Iris pigment epithelial cell (primary cell): ENCODE measurements at places on chromosomes 5 and 9.
A peak's percentile ranks its signal among the peaks of the same experiment; 100 is the strongest.

DNA sequence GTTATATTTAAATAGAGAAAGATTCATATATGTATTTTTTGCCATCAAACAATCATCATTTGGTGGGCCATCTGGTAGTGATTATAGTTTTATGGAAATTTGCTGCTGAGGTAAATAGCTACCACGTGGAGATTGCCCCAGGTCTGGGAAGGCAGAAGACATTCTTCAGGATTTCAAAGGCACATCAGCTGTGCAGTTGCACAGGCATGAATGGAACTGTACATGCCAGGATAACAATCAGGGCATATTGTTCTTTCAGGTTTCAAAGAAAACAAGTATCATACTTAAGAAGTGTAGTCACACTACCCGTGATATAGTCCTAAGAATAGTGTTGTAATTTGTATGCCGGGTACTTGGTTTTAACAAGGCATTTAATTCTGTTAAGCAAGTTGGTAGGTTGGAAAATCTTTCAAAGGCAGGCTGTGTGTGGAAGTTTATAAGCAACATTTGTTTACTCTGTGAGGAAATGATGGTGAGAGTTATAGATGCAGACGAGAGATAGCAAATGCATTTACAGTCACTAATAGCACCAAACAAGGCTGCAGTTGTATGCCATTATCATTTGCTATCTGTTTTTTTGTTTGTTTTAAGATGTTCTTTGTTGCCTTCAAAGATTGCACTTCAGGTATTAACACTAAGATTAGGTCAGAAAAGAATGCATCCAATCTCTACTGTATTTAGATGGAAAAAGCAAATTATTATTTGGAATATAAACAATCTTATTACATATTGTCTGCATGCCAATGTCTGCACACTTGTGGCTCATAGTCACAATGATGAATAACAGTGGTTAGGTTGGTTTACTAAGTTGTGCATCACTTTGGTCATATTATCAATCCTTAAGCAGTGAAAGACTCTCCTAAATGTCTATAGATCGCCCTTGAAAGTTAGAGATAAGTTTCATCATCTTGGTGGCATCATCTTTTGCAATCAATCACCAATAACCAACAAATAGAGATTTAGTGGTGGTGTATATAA is 55.3 kb downstream of the RPS23 start:
- DNase-seq, result peak; percentile 29

DNA sequence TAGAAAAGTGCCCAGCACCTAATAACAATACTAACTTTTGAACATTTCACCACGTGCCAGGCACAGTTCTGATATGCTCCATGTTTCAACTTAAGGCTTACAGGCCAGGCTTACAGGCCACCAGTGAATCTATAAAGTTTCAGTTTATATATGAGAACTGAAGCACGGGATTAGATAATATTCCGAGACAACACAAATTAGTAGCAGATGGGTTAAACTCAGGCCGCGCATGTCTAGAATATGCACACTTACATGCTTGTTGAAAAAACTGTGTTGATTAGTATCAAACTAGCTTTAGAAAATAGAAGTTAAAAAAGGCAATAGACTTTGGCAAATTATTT is 587.9 kb downstream of the MTRR start:
- no peak for DNase-seq

DNA sequence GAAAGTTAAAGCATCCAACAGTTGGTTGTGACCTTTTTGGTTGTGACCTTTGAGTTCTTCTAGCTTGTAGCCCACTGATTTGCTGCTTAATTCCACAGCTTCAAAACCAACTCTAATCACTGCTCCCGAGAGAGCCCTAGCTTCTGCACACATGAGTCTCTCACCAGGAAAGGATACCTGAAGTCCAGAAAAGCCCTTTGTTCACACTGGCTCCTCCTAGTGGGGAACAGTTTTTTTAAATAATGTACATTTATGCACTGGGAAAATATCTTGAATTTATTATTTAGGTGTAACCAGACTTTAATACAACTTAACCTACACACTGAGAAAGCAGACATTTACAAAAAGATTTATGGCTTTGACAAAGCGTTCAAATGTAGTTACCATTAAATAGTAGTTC is 120.2 kb upstream of the CCDC152 start:
- no peak for DNase-seq

- DNase-seq, result no peak
Measured at GRCh38 chr5:97543166-97543565, 360.1 kb upstream of the RIOK2 start.

GRCh38 chr9:83327323-83327722 is 210.9 kb downstream of the FRMD3 start:
- no peak for DNase-seq

DNA sequence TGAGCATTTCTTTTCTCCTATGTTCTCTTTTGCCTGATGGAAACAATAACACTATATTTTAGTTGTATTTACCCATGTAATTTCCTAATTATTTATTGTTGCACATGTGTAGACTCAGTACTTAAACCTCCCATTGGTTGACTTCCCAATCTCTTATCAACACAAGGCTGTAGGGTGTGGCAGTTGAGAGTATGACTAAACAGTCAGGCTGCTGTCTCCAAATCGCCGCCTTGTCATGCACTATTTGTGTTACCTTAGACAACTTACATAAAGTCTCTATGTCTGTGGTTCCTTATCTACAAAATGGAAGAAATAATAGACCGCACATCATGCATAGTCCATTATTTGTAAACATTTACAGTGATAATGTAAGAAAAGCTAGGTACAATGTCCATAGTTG is 68.9 kb upstream of the EFNA5 start:
- DNase-seq, result peak; percentile 7

DNA sequence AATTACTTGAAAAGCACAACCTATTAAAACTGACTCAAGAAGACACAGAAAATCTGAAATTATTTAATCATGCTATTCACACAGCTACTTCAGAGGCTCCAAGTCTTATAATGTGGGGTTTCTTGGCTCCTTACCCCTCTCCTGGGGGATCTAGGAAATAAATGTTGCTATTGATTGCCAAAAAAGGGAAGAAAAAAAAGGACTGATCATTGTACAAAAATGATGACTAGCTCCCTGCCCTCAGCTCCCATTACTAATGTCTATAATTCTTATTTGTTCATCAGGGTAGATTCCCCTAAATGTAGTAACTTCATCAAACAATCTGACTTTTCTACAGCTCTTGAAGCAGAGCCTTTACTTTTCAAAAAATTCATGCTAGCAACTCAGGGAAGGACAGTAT is 3.3 kb upstream of the SMC5 start:
- peak; percentile 28 for DNase-seq

- peak; percentile 24 for DNase-seq
Measured at GRCh38 chr5:108141676-108142075, 240.2 kb downstream of the FBXL17 start.

DNA sequence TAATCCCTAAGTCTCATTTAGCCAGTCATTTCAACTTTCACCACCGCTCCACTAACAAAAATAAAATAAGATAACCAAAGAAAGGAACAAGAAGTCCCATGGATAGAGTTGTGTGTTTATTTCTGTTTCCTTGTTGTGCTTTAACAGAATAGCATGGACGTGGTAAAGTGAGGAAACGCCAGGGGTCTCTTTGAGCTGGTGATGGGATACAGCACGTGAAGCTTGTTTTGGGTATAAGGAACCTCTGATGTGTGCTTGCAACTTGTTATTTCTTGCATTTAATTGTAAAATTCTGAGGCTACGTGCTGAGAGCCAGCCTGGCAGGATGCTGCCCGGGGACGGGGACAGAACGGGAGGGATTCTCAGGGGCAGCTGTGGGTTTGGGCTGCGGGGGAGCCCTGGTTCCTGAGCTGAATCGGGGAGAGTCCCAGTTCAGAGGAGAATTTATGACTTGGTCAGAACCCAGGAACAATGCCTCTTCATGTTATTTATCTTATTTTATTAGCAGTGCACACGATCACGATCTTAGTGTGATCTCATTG is 63.4 kb downstream of the ANKRD33B start:
- DNase-seq, result no peak

- DNase-seq, result no peak
Measured at GRCh38 chr5:80243567-80243966, 12.3 kb downstream of the SERINC5 start.

DNA sequence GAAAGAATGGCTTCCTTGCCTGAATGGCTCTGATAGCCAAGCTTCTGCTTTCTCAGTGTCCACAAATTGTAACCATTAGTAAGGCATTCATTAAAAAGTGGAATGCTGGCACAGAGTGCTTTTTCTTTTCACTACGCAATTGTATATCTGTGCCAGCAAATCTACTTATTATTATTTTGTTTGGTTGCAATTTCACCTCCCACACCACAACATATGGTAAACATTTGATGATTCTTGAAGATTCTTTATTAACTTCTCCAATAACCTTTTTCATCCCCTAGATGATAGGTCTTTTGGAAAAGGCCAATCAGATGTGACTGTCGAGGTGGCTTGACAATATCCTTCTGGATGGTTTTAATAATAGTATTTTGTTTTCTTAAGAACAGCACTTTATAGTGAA is 234.1 kb downstream of the TMEM38B start:
- DNase-seq, result no peak

DNA sequence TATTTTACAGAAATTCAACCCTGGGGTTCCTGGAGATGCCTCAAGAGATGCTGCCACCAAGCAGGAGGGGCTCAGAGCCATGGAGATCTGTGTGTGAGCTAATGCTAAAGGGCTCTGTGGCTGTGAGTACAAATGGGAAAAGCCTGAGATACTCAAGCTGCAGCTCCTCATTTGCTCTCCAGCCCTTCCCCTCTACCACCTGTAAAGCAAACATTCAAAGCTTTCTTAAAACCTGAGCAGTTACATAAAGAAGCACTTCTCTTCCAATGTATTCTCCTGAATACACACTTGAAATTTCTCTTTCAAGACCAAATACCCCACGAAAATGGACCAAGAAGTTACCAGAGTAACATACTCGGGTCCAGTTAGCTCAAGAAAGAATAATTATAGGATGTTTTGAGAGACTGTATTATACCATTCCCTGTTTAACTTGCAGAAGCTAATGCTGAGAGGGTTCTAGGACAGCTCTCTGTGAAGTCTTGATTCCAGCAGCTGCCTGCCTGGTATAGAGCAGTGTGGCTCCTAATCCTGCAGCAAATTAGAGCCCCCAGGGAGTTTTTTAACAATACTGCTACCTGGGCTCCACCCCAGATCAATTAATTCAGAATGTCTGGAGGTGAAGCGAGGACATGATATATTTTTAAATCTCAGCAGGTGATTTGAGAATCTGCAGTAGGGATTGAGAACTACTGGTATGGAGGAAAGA is 21.1 kb downstream of the RGS7BP start:
- DNase-seq, result no peak

- no peak for DNase-seq
Measured at GRCh38 chr9:133331641-133332380, 4.2 kb downstream of the SURF6 start.

- DNase-seq, result no peak
Measured at GRCh38 chr9:136958473-136958872, 6.4 kb downstream of the LCN12 start.

GRCh38 chr9:5511935-5512580 is 1.7 kb downstream of the PDCD1LG2 start:
- DNase-seq, result no peak

DNA sequence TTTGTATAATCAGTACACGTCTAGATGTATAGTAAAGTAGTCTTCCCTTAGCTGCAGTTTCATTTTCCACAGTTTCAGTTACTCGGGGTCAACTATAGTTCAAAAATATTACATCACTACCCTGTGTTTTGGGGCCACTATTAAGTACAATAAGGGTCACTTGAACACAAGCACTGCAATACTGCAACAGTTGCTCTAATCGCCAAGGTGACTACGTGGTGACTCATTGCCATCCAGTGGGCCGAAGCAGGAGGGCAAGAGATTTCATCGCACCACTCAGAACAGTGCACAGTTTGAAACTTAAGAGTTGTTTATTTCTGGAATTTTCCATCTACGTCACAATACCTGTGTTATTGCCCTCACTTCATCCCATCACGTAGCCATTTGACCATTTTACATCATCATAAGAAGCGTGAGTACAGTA is at the start of gene ARL14EPL:
TSS of gene ARL14EPL (plus strand) at position 379 of the 424 bp plus-strand sequence. CDS start 18,994 bp downstream, outside the sequence.
- peak; percentile 96 for DNase-seq

DNA sequence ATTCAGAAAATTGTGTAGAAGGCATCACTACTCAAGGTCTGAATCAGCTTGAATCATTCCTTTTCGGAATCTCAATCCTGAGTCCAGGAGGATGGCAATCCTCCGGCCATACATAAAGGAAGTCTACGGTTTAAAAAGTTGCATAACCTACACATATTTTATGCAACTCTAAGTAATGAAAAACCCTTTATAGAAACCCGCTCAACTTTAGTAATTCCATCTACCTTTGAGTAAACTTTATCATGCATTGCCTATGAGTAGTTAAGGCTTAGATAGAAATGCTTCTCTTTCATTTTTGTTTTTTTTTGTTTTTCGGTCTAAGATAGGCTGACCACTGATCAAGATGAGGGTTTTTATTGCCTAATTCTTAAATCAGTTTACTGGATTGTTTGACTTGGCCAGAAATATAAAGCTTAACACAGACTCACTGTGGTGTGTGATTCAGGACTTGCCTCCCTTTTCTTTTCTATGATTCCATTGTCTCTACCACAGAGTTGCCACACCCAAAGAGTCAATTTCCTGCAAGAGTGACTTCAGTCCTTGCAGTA is 85.0 kb downstream of the LURAP1L start:
- peak; percentile 86 for DNase-seq

GRCh38 chr9:69195668-69196067 is 21.6 kb downstream of the TJP2 start:
- DNase-seq, result peak; percentile 50

- DNase-seq, result no peak
Measured at GRCh38 chr5:133953568-133954145, 14.8 kb downstream of the C5orf15 start.

GRCh38 chr9:81656871-81657337 is 32.4 kb downstream of the TLE1 start:
- no peak for DNase-seq

- DNase-seq, result no peak
Measured at GRCh38 chr5:150242251-150242894, 47.2 kb downstream of the CAMK2A start.

GRCh38 chr5:140966293-140967225 is at the start of gene PCDHAC2:
TSS of gene PCDHAC2 (plus strand) at chr5:140966476. CDS start at chr5:140966767, 291 bp downstream.
- DNase-seq, result peak; percentile 14

- no peak for DNase-seq
Measured at GRCh38 chr5:78792345-78793055, 143.9 kb upstream of the LHFPL2 start.

- DNase-seq, result no peak
Measured at GRCh38 chr9:69120380-69121154, 53.5 kb upstream of the TJP2 start.

- no peak for DNase-seq
Measured at GRCh38 chr5:162444129-162444762, 376.7 kb downstream of the GABRG2 start.

- no peak for DNase-seq
Measured at GRCh38 chr9:82681809-82682208, 381.1 kb downstream of the RASEF start.

DNA sequence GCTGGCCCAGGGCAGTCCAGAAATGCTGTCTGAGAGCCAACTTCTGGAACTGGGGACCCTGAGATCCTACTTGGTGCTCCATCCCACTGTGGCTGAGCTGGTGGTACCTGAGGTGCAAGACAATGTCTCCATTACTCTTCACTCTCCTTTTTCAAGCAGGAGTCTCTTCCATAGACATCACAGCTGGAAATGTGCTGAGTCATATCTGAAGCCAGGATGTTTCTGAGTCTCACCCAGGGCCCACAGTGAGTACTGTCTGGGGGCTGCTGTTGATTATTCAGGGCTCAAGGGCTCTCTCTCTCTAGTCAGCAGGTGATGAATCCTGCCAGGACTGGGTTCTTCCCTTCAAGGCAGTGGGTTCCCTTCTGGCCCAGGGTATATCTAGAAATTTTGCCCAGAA is 145.2 kb upstream of the TAS2R1 start:
- peak; percentile 24 for DNase-seq
